ENCODE measurements at places on chromosomes 5 and 9.

DNA sequence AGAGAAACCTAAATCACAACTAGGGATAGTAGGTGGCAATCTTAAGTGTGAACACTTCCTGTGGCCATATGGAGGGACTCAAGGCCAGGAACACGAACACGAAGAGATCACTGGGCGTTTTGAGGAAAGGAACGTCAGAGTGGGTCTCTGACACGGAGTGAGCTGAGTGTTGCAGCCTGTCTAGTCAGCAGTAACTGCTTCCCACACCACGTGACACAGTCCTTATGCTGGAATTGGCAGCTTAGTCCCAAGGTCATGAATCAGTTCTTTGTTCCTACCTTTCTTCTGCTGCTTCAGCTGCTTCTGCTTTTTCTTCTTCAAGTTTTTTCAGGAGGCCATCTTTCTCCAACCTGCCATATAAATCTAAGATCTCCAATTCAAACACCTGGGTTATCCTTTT, 18.2 kb downstream of the SPACA9 start:
- no peak for DNase-seq

- no peak for DNase-seq
Measured at GRCh38 chr5:177089127-177089526, 2.4 kb downstream of the FGFR4 start.

DNA sequence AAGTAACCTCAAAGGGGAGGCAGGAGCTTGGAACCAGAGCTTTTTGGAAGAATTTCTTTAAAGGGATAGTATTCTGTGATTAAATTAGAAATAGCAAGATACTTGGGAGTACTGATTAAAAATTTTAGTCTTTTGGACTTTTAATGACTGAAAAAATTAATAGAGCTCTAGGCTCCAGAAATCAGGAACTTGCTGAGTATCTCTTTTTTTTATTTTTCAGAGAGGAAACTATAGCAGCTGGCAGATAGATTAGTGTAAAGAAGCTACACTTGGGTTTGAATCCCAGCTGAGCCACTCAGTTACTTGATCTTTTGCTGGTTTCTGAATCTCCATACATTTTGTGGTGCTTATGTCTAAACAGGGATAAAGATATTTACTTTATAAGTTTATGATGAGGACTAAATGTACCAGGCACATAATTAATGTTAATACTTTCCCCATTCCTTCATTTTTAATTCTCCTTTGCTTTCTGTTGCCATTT, 94.2 kb upstream of the TNC start:
- no peak for DNase-seq

DNA sequence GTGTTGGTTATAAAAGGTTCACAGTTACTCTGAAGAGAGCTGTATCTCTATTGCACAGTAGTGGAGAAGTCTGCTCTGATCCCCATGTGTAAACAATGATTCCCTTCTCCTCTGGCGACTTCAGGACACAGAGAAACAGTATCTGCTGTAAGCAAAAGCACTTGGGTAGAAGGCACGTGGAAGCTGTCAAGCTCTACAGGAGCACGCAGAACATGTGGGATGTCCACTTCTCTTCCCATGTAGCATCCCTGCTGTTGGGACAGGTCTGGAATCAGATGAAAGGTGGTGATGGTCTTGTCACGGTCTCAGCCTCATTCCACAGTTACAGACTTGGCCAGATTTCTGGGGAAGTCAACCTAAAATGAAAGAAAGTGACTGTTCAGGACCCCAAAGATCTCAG, 9.4 kb upstream of the MAPK9 start:
- no peak for DNase-seq

- DNase-seq = no peak
Measured at GRCh38 chr5:172634106-172634899, 6.8 kb upstream of the NEURL1B start.

- DNase-seq = no peak
Measured at GRCh38 chr5:167688341-167689130, 602.9 kb upstream of the WWC1 start.

- DNase-seq = no peak
Measured at GRCh38 chr5:154479944-154480750, 2.1 kb upstream of the HAND1 start.

DNA sequence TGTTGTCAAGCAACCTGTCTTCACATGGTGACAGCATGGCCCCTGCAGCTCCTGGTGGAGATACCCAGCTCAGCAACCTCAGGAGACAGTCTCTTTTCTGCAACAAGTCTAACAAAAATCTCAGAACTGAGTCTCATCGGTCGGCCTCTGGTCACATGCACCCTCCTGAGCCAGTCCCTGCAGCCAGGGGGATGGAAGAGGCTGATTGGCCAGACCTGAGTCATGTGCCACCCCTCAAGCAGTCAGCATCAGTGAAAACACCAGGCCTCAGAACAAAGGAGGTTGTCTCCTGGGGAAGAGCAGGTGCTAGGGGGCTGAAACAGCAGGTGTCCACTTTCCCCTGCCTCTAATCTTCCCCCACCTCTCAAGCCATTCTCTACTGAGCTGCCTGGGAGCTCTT, 54.4 kb downstream of the SMIM23 start:
- DNase-seq = peak; percentile 14

DNA sequence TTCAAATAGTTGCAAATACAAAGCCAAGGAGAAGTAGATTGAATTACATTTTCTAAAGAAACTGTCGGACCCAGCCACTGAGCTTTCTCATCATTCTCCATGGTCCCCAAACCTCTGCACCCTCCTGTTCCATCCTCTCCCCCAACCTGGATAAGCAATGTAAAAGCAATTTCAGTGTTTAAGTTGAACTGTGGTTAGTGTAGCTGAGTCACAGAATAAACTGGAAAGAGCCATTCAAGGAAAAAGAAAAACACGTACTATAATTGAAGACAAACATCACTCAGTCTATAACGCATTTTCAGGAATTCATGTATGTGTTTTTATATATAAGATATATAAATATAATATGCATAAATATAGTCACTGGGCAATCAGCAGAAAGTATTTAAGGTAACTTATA, 54.1 kb upstream of the TMEM161B start:
- DNase-seq = no peak

GRCh38 chr5:163497315-163497714, 8.1 kb upstream of the MAT2B start:
- no peak for DNase-seq

- no peak for DNase-seq
Measured at GRCh38 chr9:134778841-134779411, 101.7 kb upstream of the FCN2 start.

- no peak for DNase-seq
Measured at GRCh38 chr5:180646963-180647305, 2.5 kb downstream of the FLT4 start.

DNA sequence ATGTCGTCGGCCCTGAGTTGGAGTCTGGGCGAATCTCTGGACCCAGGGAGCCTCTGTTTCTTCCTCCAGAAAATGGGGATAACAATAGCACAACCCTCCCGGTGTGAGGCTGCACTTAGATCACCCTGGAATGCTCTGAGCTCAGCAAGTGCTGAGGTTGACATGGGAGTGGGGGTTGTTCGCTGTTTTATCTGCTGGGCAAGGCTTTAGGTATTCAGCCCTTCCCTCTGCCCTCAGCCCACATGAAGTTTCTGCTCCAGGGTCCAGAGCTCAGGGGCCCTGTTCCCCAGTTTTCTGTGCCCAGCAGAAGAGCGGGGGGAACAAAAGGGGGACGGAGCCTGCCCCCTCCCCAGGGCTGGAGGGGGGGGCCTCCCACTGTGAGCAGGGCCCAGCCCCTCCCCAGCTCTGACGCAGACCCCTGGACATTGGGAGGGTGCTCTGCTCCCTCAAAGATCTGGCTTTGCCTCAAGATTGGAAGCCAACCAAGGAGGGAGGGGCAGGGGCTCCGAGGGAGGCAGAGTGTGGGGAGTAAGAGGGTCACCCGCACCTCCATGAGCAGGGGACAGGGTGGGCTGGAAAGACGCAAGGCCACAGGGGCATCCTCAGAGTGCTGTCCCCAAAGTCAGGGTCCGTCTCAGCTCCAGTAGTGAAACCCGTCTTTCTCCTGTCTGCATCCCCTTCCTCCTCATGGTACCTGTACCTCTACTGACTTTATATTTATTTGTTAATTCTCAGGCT, 215.6 kb downstream of the C9orf50 start:
- DNase-seq = no peak

- DNase-seq = peak; percentile 3
Measured at GRCh38 chr9:73611032-73611431, 459.4 kb downstream of the ANXA1 start.

GRCh38 chr9:122936464-122936863, 4.4 kb upstream of the RABGAP1 start:
- DNase-seq = no peak

GRCh38 chr5:90602681-90603080, 44.1 kb downstream of the ADGRV1 start:
- no peak for DNase-seq

- no peak for DNase-seq
Measured at GRCh38 chr5:97839341-97840086, 656.5 kb upstream of the RIOK2 start.

DNA sequence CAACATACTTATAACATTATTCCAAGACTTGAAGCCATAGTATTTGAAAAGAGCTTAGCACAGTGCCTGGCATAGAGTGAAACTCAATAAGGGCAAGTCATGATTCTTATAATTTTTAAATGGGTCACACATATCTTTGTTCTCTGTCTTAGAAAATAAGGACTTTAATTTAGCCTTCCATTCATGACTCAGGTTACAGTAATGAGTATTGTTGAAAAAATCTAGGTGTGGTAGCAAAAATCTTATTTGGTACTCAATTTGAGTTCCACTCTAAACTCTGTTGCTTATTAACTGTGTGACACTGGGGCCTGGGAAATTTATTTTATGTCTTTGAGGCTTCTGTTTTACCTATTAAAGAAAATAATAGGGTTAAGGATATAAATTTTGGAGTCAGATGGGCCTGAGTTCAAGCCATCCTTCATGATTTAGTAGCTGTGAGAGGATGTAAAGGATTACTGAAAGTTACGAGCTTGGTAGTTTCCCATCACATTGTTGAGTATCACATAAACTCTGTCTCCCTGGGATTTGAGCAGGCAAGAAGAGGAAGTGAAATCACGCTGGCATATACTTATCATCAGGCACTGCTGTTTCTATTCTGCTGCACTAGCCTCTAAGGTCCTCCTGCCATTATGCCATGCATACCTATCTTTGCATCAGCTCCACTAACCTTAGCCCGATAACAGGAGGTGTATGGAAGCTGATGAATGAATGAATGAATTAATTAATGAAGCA, 1.5 kb downstream of the SPINK9 start:
- DNase-seq = no peak

GRCh38 chr9:77016526-77017504, 2.6 kb upstream of the FOXB2 start:
- no peak for DNase-seq

- DNase-seq = no peak
Measured at GRCh38 chr9:96253059-96253696, 48.8 kb downstream of the HSD17B3 start.

DNA sequence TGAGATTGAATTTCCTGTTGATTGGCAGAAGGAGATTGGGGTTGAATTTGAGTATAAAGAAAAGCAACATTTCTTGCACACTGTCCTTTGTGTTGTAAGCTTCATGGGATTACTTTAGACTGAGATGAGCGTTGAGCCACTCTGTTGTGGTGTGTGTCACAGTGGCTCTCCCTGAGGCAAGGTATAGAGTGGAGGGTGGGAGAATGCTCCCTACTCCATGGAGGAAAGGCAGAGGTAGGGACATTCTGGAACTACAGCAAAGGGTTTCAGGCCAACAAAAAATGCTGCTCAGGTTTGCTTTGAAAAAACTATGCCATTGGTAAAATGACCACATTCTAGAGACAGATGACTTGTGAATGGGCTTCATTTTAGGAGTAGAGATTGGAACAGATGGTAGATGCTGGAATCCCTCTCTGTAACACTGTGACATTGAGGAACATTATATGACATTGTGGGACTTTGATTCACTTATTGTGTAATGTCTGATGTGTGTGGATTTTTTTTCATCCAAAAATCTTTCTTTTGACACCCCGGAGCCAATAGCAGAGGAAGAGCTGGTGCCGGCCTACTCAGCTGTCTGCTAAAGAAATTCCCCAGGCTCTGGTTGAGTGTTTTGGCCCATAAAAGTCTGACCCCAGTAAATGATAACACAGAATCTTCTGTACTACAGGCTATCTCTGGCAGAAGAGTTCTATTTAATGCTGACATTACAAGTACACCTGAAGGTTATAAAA, 6.2 kb upstream of the CEP120 start:
- DNase-seq = no peak

DNA sequence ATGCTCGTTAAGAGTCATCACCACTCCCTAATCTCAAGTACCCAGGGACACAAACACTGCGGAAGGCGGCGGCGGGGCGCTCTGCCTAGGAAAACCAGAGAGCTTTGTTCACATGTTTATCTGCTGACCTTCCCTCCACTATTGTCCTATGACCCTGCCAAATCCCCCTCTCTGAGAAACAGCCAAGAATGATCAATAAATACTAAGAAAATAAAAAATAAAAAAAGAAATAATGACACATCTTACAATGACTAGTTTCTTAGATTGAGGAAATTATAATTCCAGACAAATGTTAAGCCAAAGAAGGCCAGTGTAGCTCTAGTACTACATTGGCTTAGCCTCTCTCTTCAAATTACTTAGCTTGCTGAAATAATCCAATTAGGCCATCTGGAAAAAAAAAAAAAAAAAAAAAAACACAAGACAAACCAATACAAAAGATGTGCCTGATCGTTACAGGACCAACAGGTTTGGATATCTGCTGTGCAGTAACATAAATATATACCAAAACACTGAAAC, 58.0 kb downstream of the ANXA2R start:
- no peak for DNase-seq

- no peak for DNase-seq
Measured at GRCh38 chr5:20572614-20573013, 584.6 kb upstream of the CDH18 start.

DNA sequence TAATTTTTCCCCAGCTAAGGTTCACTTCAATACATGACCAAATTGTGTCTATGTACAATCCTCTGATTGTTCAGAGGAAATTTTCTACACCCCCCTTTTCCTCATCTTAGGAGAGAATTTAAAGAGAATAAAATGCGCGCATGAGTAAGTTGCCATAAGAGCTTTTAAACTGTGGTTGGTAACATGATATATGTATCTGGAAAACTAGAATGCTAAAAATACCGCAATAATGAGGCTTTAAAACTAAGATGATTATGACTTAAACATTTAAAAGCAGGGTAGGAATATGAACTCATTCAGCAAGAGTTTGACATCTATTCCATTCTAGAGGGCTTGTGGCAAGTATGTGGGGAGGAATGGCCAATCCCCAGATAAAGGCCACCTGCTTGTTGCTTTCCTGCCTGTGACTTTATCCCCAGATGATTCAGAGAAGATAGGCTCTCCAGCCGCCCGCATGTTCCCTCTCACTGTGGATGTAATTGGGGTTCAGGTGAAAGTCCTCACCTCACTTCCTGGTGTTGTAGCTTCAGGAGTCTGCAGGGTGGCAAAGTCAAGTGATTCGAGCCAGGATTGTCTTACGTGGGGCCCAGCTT, 26.5 kb upstream of the BASP1 start:
- DNase-seq = no peak

All from NCI-H1436 treated with DMSO at 0.1 percent for 48 hours (cell line).